ENCODE measurements at places on chromosomes 7 and 10.
A peak's percentile ranks its signal among the peaks of the same experiment; 100 is the strongest.

GRCh38 chr7:157547611-157548010 is 210.8 kb downstream of the DNAJB6 start:
- DNase-seq: no peak

DNA sequence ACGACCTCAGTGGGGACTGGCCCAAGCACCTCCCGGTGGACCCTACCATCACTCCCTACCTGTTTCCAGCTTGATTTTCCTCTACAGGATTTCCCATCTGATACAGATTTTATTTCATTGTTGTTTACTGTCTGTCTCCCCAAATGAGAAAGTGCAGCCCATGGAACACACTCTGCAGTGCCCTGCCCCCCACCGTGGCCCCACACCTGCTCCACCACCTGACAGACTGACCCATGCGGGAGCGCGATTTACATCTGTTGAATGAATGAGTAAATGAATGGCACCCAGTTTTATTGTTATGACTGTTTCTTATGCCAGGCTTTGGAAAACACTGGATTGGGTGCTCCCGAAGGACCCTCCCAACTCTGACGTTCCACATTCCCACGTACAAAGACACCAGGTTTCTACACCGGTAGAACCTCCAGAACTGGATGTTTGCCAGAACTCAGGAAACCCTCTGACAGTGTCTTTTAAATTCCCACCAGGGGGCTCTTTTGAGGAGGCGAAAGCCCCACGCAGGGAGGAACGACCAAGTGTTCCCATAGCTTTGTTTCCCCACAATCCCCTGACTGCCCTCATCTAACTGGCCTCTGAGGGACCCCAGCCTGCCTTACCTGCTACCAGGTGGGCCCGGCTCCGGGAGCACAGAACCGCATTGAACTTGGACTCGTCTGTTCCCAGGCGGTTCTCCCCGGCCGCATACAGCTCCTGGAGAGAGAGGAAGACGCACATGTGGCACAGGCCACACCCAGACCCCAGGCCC is 29.0 kb downstream of the PLAC9 start:
- no peak for DNase-seq

DNA sequence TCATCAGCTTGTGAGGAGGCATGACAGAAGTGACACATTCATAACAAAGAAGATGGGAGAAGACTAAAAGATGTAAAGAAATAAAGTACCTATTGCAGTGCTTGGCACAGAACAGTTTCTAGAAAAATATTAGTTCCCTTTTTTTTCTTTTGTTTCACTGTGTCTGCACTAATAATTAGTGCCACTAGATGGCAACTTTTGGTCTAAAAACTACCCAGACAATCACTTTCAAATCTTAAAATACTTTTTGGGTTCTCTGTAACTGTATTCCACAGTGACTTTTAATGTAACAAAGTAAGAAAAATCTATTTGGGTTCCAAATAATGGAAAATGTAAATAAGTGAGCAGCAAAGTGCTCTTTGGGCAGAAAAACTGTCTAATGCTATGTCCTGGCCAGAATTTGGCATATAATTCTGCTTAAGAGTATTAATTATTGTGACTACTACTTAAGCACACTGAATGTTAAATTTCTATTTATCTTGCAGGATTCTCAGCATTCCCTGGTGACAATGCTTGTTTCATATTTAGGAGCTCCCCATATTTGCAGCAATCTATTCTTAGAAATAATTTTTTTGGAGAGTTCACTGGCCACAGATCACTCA is 134.8 kb upstream of the KIF5B start:
- peak; percentile 42 for DNase-seq

DNA sequence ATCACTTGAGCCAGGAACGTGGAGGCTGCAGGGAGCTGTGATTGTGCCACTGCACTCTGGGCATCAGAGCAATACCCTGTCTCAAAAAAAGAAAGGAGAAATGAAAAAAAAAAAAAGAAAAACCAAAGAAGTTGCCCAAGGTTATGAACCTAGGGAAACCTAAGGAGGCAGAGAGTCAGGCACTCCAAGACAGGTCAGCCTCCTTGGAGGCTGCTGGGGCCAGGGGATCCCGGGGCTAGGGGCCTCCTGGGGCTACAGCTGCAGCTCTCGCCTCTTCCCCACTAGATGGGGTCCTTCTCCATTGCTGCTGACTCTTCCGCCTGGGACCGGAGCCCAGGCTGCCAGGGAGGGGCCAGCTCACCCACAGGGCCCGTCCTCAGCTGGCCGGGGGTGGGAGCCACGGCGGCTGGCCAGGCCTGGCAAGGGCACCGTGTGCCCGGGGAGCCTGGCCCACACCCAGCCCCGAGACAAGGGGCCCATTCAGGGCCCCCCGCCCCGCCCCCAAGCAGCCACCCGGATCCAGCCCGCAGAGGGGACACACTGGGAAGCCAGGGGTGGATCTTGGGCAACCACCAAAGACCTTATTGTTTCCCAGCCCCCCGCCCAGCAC is 1.7 kb upstream of the SPACDR start:
- DNase-seq: no peak

GRCh38 chr10:17637869-17638268 is 6.1 kb upstream of the STAM start:
- no peak for DNase-seq

DNA sequence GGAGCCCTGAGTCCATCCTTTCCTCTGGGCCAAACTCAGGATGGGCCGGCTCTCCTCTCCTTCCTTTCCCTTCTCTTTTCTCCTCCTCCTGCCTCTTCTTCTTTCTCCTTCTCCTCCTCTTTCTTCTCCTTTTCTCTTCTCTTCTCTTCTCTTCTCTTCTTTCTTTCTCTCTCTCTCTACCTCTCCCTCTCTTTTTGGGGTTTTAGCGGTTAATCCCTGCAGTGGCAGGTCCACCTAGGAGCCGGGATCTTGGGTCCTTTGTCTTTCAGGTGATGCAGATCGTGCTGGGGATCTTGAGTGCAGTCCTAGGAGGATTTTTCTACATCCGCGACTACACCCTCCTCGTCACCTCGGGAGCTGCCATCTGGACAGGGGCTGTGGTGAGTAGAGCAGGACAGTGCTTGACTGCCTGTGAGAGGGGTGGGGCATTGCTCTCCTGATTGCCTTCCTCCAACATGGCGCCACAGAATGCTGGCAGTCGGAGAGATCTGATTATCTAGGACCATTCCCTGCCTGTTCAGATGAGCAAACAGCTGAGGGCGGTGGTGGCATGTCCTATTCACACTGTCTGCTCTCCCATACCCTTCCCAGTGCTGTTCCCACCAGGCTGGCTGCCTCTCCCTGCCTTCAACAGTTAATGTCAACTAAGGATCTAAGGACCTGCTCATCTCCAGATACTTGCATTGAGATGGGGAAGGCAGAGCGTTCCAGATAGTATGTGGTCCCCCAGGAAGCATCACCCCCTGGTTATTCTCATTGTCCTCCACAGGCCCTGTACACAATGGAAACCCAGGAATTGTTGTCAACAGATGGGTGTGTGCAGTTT is 1.6 kb downstream of the TMEM176A start:
- no peak for DNase-seq

DNA sequence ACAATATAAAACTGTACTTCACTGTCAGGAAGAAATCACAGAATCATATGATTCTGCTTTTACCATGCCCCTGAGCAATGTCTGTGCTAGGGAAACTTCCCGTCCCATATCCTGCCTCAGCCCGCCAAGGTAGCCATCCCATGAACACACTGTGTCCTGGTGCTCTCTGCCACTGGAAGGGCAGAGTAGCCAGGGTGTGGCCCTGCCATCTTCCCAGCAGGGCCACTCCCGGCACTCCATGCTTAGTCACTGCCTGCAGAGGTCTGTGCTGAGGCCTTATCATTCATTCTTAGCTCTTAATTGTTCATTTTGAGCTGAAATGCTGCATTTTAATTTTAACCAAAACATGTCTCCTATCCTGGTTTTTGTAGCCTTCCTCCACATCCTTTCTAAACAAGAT is 31.8 kb downstream of the AP3M1 start:
- no peak for DNase-seq

DNA sequence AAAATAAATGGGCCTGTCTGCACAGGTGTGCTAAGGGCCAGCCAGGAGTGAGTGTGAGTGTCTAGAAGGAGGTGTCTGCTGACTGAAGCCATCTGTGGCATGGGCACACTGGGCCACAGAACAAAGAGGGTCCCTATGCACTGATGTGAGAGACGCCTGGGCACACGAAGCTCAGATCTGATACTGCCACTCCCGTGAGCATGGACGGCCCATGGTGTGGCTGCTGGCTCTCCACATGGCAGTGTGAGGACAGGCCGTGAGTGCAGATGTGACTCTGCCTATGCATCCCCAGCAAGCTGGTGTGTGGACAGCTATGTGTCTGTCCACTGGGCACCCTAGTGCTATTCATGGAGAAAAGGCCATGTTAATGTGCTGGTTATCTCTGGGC is 12.8 kb upstream of the MYL7 start:
- no peak for DNase-seq

DNA sequence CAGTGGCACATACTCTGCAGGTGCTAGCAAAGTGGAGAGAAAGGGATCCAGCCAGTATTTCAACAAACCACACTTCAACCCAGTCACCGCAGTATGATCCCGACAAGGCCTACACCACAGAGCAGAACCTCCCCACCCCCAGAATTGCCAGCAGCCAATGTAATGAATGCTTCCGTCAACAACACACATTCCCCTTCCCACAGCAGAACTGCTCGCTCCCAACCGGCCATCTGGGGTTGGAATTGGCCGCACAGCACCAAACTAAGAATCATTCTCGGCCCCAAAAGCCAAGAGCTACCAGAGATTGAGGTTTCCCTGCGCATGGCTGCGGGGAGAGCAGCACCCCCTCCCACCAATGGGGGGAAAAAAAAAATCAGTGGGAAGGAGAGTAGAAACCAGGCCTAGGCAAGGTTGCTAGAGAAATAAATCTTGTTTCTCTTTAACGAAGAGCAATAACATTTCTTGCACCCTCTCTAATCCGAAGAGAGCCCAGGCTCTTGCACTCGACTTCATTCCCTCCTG is 1.1 kb downstream of the WASL start:
- peak; percentile 69 for DNase-seq

GRCh38 chr7:102211590-102212550 is 74.8 kb upstream of the SH2B2 start:
- no peak for DNase-seq

Data from retina (tissue), 1 donor.